ENCODE measurements at places on chromosomes 5 and 9. TPM values are rescaled to one million over a fixed set of nuclear protein-coding genes. Genes with fewer than 3 reads are reported as not detected.

- H3K36me3 ChIP-seq: no peaks in the 10 kb centered on the region
- H3K27me3 ChIP-seq: no peaks in the 10 kb centered on the region
- H3K27ac ChIP-seq: no peak overlapping the region
Observed at GRCh38 chr5:180818677-180819341, 16.2 kb upstream of the MGAT1 start.

GRCh38 chr5:38467353-38468040 lies 88.9 kb downstream of the LIFR start:
- DNase-seq: no peak
- no peaks in the 10 kb centered on the region for H3K4me1 ChIP-seq
- H3K4me3 ChIP-seq: no peak overlapping the region
- H3K27me3 ChIP-seq: no peaks in the 10 kb centered on the region
- no peak overlapping the region for H3K27ac ChIP-seq

PDGFRB gene
- not detected for total RNA-seq

SVEP1 gene
- total RNA-seq: 0.08 TPM

DNA sequence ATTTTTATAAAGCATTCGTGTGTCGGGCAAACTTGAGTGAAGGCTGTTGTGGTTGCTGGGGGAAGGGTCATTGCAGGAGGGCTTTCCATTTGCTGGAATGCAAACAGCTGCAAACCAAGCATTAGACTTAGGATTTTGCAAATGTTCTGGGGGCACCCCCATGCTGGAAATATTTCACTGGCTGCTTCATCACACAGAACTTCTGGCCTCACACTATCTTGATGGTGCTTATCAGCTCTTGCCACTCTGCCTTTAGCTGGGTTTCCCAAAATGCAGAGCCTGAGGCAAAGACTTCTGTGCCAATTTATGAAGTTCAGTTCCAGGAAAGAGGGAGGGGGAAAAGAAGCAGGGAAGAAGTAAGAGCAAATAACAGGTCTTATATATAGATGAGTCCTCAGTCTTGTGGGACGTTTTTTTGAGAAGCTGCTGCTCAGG lies 8.6 kb upstream of the COL15A1 start:
- no peak overlapping the region for H3K27ac ChIP-seq
- H3K36me3 ChIP-seq: no peaks in the 10 kb centered on the region
- no peak overlapping the region for H3K4me3 ChIP-seq
- no peak for DNase-seq
- H3K4me1 ChIP-seq: no peaks in the 10 kb centered on the region

GRCh38 chr9:138098116-138098907 lies 220.7 kb downstream of the CACNA1B start:
- no peak overlapping the region for H3K4me3 ChIP-seq
- DNase-seq: peak; percentile 1
- no peak overlapping the region for H3K27ac ChIP-seq
- H3K27me3 ChIP-seq: no peaks in the 10 kb centered on the region

DNA sequence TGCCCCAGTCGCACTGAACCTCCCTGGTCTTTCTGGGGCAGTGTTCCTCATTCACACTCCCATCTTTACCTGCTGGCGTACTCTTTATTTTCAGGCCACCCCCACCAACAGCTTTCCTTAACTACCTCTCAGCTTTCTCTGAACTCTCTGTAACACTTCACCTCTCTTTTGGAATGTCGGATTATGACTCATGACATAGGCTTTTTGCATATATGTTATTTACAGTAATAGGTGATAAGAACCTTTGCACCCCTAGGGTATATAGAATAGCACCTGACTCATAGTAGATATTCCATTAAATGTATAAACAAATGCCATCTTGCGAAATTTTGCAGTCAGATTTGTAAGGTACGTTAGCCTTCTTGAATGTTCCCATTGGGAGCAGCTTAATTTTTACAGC lies 52.9 kb upstream of the MIER3 start:
- no peak for DNase-seq
- H3K27ac ChIP-seq: no peak overlapping the region
- H3K4me1 ChIP-seq: no peaks in the 10 kb centered on the region
- H3K36me3 ChIP-seq: no peaks in the 10 kb centered on the region
- no peaks in the 10 kb centered on the region for H3K27me3 ChIP-seq

DNA sequence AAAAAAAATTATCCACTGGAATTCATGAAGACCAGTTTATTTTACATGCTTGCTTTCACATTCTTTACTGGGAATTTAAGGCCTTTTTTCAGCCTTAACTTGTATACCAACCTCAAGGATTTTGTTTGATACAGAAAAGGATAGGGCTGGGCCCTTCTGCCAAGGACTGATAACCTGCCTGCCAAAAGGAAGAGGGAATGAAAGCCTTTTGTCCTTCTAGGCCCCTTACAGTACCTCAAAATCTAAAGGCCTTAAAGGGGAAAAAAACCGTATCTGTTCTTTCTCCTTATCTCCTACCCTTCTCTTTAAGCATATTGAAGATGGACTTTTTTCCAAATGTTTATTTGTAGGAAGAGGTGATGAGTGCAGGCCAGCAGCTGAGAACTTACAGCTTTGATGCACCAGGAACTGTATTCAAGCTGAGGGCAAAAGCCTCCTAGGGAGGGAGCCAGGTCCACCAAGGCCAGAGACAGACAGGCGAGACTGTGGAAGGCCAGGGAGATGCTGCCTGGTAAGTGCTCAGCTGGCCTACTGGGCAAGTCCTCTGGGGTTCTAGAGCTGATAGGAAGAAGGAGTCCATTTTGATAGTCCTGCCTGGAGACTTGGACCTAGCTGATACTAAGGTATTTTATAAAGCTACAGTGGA lies 31.8 kb downstream of the FAXDC2 start:
- H3K36me3 ChIP-seq: peaks cover 40% of the 10 kb centered on the region
- H3K27me3 ChIP-seq: no peaks in the 10 kb centered on the region
- no peak overlapping the region for H3K4me3 ChIP-seq
- no peak overlapping the region for H3K27ac ChIP-seq

GRCh38 chr9:38681747-38682227 lies 38.1 kb downstream of the FAM240B start:
- no peak overlapping the region for H3K4me3 ChIP-seq
- H3K27me3 ChIP-seq: no peaks in the 10 kb centered on the region
- H3K27ac ChIP-seq: no peak overlapping the region
- H3K4me1 ChIP-seq: no peaks in the 10 kb centered on the region
- no peak for DNase-seq

GRCh38 chr5:169270827-169271226 lies 30.1 kb downstream of the SLIT3 start:
- H3K36me3 ChIP-seq: no peaks in the 10 kb centered on the region
- no peak overlapping the region for H3K27ac ChIP-seq
- DNase-seq: no peak
- H3K4me1 ChIP-seq: no peaks in the 10 kb centered on the region

DNA sequence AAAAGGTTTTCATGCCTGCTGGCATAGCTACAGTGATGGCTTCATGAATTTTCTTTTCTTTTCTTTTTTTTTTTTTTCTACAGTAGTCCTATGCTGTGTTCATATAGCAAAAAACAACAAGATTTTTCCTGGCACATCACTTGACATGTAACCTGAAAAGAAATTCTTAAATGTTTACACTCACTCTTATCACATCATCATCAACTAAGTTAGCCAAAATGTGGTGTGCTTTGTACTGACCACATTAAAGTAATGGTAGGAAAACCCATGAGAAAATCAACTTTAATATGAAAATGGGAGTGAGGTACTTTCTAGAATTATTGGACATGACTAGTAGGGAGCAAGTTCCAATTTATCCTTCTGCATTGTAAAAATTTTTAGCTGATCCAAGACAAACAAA lies 146.7 kb downstream of the SSBP2 start:
- H3K36me3 ChIP-seq: peaks cover 2% of the 10 kb centered on the region
- H3K4me1 ChIP-seq: no peaks in the 10 kb centered on the region
- no peak for DNase-seq
- no peak overlapping the region for H3K27ac ChIP-seq
- H3K27me3 ChIP-seq: no peaks in the 10 kb centered on the region
- no peak overlapping the region for H3K4me3 ChIP-seq

GRCh38 chr5:141878186-141878710 lies at the start of gene PCDH1:
Gene PCDH1, minus strand, starts transcription at chr5:141878410. Its CDS starts 148 bp downstream, at chr5:141878262.
- DNase-seq: peak; percentile 30
- H3K27ac ChIP-seq: no peak within 1 kb of the TSS
- peaks cover 8% of the 10 kb centered on the region for H3K27me3 ChIP-seq
- peak within 1 kb of the TSS; percentile 44 for H3K4me3 ChIP-seq

SELENOP gene
- 4.6 TPM for total RNA-seq

DNA sequence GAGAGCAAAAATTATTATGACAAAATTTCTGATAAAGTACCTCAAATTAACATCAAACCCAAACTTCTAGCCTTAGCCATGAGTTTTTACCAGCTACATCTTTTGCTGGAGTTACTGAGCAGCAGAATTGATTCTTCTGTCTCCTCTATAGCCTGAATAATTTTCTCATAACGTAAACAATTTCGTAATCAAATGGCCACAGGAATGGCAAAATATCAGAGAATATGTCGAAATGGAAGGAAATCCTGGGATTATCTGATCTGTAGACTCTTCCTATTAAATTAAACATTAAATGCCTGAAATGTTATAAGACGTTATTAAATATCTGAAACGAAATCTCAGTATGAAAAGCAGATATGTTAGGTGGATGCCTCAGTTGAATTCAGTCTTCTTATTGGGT lies 41.1 kb downstream of the LURAP1L start:
- no peak overlapping the region for H3K4me3 ChIP-seq
- DNase-seq: no peak
- H3K27ac ChIP-seq: no peak overlapping the region

- DNase-seq: no peak
- H3K27me3 ChIP-seq: no peaks in the 10 kb centered on the region
- H3K4me3 ChIP-seq: no peak overlapping the region
- H3K27ac ChIP-seq: no peak overlapping the region
Observed at GRCh38 chr5:41858890-41859289, 11.3 kb downstream of the OXCT1 start.

DNA sequence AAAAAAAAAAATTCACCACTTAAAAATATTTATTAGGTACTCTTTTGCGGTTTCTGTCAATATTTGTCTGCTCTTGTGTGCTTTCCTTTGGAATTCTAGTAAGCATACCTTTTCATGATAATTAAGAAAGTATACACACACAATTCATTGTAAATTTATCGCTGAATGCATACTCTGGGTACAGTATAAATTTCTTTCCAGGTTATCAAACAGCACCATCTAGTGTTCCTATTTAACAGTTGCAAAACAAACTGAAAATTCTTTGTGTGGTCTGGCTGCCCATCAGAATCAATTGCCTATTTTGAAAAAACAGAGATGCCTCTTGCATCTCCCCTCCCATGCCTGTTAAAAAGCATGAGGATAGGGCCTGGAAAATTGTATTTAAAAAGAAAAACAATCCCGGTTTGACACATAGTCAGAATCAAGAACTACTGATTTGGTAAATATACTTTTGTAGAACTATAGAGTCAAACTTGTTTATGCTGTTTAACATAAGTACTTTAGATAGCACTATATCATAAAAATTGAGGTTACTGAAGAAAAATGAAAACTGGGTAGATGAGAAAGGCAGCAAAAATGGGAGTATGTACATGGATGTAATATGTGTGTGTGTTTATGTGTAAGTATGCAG lies 16.2 kb downstream of the PGGT1B start:
- H3K27ac ChIP-seq: no peak overlapping the region
- peak; percentile 19 for DNase-seq
- peaks cover 6% of the 10 kb centered on the region for H3K36me3 ChIP-seq
- no peak overlapping the region for H3K4me3 ChIP-seq
- no peaks in the 10 kb centered on the region for H3K4me1 ChIP-seq
- no peaks in the 10 kb centered on the region for H3K27me3 ChIP-seq

DCTN4 gene
- 46.8 TPM for total RNA-seq

DNA sequence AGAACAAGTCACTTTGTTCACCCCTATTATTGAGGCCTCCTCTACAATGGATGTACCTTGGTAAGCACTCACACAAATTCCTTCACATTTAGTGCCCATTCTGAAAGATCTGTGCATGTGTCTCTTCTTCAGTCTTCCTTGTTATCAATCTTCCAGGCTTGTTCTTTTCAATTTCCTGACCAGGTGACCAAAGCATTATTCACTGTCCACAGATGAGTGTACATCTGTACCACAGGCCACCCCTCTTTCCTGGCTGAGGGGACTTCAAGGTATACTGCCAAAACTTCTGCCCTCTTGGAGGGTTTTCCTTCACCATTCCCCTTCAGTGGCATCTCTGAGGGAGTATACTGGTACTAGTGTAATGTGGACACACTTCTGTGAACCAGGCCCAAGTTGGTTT lies 25.5 kb upstream of the STOM start:
- H3K27me3 ChIP-seq: no peaks in the 10 kb centered on the region
- H3K4me1 ChIP-seq: no peaks in the 10 kb centered on the region
- no peak overlapping the region for H3K27ac ChIP-seq
- H3K4me3 ChIP-seq: no peak overlapping the region

DNA sequence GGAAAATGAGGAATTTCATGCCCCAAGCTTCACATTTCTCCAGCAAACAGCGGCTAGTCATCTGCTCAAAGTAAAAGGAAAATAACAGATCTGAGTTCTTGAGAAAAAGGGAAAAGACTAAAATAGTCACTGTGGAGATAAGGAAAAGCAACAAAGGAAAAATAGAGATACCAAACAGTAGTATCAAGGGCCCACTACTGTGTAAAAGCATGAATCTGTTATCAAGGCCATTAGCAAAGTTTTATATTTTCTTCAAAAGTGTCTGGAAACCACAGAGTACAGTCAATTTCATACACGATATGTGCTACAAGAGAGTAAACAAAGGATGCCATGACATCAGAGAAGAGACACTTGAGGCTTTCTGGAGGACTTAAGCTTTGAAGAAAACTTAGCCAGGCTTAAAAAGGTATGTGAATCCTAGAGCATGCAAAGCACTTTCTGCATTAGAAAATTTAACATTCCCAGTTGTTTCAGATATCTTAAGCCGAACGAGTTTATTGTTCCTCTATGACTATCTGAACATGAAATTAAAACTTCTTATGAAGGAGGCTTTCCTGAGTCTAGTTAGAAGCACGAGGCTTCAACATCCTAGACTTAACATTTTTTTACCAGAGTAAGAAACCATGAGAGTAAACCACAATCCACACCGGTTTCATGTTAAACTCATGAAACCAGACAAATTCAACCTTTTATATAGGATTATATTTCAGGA lies 1.2 kb downstream of the TTC33 start:
- no peak for DNase-seq
- H3K27ac ChIP-seq: peak overlapping the region; percentile 89
- peak overlapping the region; percentile 95 for H3K4me3 ChIP-seq
- H3K4me1 ChIP-seq: peaks cover 9% of the 10 kb centered on the region

HSD17B3 gene
- total RNA-seq: 0.34 TPM

DNA sequence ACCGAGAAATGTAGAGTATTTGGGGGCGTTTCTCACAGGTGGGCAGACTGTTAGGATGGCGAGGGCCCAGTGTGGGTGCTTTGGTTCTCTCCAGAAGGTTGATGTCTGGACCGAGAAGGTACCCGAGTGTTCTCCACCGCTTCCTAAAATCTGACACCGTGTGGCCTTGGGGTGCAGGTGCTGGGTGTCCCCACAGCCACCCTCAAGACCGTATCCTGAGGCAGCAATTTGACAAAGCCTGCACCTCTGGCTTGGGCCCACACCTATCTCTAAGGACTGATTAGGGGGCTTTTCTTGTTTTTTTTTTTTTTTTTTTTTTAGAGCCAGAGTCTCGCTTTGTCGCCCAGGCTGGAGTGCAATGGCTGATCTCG lies 1.3 kb downstream of the PPP1R26 start:
- DNase-seq: no peak
- H3K27ac ChIP-seq: no peak overlapping the region
- peak overlapping the region; percentile 44 for H3K4me3 ChIP-seq
- peaks cover 3% of the 10 kb centered on the region for H3K4me1 ChIP-seq
- H3K27me3 ChIP-seq: peaks cover 13% of the 10 kb centered on the region
